ENCODE measurements at places on chromosomes 13 and 19.

GRCh38 chr13:99380921-99381645 is 73.9 kb upstream of the GPR183 start:
- DNase-seq = peak; percentile 57

DNA sequence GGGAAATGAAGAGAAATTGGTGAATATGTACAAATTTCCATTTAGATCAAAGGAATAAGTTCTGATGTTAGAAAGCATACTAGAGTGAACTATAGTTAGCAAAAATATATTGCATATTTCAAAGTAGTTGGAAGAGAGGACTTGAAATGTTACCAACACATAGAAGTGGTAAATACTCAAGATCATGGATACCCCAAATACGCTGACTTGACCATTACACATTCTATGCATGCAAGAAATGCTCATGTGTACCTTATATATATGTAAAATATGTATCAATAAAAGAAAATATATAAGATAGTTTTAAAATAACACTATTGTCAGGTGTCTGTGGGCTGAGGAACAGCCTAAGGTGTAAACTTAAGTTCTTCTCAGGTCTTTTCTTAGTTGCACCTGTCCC is 14.6 kb upstream of the ZNF491 start:
- DNase-seq = no peak

DNA sequence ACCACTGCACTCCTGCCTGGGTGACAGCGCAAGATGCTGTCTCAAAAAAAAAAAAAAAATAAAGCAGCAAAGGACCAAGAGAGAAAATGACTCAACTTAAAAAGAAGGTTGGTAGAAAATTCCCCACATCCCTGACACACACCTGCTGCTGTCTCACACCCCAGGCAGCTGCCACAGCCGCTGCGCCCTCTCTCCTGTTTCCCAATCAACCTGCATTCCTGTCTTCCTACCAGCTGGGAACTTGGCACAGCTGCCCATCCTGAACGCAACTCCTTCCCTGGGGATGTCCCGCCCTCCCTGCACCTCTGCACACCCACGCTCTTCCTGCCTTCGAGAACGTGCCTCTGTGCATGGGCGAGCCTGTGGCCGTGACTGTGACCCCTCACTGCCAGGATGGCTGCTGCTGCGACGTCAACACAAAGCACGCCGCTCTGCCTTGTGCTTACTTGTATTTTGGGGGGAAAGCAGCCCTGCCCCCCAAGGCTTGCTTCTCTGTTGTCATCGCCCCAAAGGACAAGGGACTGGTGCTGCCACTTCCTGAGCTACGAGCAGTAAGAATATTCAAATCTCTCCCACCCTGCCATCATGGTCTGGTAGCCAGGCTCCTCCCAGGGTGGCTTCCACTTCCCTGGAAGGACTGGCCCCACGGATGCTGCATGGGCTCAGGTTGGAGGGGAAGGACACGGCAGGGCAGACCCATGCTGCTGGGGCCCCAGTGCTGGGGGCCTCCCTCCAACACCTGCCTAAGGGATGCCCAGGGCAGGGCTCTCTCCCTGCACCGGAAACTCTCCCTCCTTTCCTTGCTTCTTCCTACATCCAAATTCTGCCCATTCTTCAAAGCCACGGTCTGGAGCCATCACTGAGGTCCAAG is 20.7 kb downstream of the SH3GL1 start:
- DNase-seq = no peak

DNA sequence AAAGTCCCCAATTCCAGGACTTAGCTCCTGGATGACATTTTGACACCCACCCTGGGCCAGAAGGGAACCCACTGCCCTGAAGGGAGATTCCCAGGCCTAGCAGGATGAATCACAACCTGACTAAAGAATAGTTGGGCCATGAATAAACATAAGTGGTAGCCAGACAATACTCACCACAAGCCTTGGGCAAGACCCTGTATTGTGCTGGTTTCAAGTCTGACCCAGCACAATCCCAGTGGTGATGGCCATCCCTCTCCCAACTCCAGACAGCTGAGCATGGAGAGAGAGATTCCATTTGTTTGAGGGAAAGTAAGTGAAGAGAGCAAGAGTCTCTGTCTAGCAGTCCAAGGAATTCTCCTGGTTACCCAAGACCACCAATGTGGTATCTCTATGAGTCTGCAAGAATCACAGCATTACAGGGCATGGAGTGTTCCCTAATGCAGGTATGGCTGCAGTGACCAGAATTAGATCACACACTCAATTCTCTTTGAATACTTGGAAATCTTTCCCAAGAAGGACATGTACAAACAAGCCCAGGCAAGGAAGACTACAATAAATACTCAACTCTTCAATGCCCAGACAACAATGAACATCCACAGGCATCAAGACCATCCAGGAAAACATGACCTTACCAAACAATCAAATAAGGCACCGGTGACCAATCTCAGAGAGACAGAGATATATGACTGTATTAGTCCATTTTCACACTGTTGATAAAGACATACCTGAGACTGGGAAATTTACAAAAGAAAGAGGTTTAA is 158.0 kb downstream of the VWA8 start:
- no peak for DNase-seq

DNA sequence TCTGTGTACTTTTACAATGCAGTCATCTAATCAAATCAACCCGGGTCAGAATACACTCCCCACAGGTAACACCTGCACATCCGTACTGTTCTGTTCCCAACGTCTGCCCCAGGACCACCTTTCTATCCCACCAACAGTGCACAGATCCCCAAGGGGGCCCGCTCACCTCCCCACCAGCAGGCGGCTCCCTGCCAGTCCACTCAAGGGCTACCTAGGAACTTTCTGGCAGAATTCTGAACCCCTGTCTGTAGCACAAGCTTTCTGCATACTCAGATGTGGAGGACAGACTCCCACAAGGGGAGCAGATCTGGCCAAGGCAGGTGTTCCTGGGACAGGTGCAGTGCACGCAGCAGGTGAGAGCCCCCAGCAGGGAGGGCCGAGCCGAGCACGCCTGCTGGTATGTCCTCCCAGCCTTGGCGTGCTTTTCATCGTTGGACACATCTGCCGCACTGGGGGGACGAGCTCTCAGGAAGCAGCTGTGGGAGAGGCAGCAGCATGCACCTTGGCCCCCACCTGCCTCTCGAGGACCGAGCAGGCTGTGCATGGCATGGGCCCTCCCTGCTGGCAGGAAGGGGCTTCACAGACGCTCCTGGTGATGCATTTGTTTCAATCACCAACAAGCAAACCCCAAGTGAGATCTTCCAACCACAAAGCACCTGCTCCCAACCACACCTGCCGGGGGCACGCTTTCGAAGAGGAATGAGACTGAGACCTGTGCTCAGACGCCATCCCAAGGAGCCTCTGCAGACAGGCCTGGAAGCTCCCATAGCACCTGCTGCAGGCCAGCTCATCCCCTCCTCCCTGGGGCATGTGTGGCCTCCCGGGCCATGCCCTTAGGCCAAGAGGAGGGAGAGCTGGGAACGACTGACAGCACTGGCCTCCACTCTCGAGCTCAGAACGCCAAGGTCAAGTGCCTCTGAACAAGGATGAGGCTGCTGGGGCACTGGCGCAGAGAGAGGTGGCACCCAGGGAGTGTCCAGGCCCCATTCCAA is 35.9 kb downstream of the RAB20 start:
- no peak for DNase-seq

GRCh38 chr13:31349156-31349555 is 149.4 kb downstream of the B3GLCT start:
- DNase-seq = no peak

DNA sequence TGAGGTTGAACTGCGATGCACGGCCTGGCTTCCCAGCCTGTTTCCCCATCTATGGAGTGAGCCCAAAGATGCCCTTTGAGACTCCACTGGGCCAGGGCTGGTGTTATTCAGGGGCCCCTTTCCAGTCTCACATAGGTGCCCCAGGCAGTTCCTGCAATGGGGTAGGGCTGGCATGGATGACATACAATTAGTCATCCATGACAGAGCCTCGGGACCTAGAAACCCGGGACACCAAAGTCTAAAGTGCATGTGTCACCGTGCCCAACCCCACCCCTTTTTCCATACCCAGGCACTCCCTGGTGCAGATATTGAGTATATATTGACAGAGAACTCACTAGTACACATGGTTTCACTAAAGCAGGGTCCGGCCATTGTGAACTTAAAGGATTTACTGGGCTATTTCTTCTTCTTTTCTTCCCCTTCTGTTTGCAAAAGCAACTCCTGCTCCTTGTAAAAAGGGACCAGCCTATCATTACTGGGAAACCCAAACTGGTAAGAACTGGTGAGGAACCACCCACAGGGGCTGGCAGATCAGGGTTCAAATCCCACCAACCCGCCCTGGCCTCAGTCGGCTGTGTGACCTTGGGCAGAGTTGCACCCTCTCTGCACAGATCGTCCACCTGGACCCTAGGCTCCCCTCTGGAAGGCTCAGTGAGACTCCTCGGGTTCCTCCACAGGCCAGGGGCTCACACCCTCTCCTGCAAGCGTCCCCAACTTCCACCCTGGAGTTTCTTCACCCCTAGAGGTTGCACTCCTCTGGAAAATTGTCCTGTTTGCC is 2.7 kb downstream of the B3GNT3 start:
- DNase-seq = no peak

DNA sequence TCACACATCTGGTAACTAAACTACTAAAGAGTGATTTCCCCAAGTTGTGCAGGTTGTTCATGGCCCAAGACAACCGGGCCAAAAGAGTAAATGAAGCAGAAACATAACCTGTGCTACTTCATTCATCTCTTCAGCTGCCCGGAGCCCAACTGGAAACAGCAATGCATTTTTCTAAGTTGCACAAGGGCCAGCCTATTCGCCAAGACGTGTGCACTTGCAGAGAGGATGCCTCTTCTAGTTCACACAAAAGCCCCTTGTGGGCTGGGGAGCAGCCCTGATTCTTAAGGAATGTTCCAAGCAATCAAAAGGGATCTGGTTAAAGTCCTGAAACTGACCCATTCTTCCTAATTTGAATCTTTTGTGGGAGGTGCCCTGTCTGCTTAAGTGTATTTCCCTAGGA is 275.8 kb downstream of the SHISA2 start:
- no peak for DNase-seq

DNA sequence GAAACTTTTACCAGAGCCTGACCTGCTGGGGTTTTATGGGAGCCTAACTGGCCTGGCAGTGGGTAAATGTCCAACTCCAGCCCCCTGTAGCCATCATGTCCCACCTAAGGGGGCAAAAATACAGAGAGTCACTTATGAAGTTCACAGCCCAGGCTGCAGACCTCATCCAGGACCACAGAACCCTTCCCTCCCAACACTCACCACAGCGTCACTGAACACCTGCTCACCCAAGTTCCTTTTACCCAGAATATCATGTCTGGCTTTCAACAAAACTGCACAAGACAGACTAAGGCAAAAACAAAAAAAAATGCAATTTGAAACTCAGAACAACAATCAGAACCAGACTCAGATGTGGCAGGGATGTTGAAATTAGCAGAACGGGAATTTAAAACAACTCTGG is 6.4 kb downstream of the CEACAM3 start:
- DNase-seq = no peak

DNA sequence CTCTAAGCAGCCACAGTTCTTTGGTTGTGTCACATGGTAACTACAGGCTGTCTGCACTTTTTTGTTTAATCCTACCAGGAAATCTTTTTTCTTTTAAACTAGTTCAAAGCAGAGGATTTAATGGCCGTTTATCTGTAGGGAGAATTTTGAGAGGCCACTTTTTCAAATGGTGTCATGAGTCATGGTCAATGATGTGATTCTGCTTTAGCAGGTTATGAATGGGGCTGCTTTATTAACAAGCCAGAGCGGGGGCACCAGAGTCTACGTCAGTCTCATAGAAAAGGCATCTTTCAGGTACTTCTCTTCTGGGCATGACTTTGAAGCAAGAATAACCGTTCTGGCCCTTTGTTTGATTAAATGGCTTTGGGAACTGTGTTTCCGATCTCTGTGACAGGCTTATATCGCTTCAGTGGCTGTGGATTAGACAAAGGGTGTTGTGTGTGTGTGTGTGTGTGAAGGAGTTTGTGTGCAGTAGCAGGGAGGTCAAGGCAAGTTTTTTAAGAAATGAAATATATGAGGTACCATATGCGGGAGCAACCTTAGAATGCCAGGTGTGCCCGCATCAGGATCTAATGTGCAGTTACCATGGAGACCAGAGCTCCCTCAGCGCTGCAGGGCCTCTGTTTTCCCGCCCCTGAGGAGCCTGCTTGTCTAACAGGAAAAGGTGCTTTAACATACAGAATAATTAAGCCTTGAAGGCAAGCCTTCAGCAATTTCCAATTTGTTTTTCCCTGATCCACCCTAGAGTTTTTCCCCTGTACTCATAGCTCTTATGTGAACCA is 120.5 kb downstream of the KATNAL1 start:
- DNase-seq = no peak

- peak; percentile 41 for DNase-seq
Measured at GRCh38 chr19:12938779-12939601, 581 bp downstream of the CALR start.

GRCh38 chr13:105389373-105389772 is 1146.1 kb downstream of the EFNB2 start:
- no peak for DNase-seq

- DNase-seq = peak; percentile 54
Measured at GRCh38 chr19:16660763-16661479, at the start of gene TMEM38A. TSS of gene TMEM38A (plus strand) at chr19:16661139. CDS start at chr19:16661218, 79 bp downstream.

DNA sequence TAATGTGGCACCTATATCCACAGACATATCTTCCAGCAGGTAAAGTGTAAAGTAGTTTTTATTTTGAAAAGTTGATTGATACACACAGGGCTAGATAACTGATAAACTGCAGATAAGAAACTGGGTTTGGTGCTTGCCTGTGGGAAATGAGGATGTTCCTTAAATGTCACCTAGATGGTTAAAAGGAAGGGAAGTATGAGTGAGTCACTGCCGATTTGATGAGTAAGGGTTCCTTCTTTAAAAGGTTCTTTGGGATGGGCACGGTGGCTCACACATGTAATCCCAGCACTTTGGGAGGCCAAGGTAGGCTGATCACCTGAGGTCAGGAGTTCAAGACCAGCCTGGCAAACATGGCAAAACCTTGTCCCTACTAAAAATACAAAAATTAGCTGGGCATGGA is 73.8 kb upstream of the FRY start:
- DNase-seq = no peak

- DNase-seq = no peak
Measured at GRCh38 chr13:68608147-68608546, 1378.0 kb upstream of the PCDH9 start.

- no peak for DNase-seq
Measured at GRCh38 chr19:14545716-14546082, 16.3 kb downstream of the TECR start.

DNA sequence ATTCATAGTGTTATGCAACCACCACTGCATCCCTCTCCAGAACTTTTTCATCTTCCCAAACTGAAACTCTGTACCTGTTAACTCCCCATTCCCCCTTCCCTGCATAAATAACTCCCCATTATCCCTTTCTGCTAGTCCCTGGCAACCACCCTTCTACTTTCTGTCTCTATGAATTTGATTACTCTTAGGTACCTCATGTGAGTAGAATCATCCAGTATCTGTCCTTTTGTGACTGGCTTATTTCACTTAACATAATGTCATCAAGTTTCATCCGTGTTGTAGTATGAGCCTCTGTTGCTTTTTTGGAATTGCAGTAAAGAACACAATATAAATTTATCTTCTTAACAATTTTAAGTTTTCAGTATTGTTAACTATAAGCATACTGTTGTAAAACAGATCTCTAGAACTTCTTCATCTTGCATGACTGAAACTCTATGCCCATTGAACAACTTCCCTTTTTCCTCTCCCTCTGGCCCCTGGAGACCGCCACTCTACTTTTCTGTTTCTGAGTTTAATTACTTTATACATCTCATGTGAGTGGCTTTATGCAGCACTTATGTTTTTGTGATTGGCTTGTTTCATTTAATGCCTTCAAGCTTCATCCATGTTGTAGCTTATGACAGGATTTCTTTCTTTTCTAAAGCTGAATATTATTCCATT is 87.3 kb upstream of the ABCC4 start:
- no peak for DNase-seq

Data from activated CD8-positive, alpha-beta memory T cell treated with anti-CD3 and anti-CD28 coated beads, Interleukin-2, amount 50 U/mL, for 4 hours (primary cell).